ENCODE measurements at places on chromosomes 1 and 21. TPM values are rescaled to one million over a fixed set of nuclear protein-coding genes. Genes with fewer than 3 reads are reported as not detected.

Gene GRIK1
- not detected for total RNA-seq

Gene RIMKLA
- total RNA-seq = 8.8 TPM

Gene HRNR
- total RNA-seq = not detected

Gene ARMH1
- total RNA-seq = 8.7 TPM

Gene GSTM3
- 4.0 TPM for total RNA-seq

Gene NBPF10
- total RNA-seq = 2.8 TPM

Gene LCE5A
- total RNA-seq = not detected

Gene TMIGD3
- not detected for total RNA-seq

Gene HMGCS2
- total RNA-seq = not detected

Gene CELA3A
- not detected for total RNA-seq

Gene PRAMEF17
- total RNA-seq = not detected

Gene TNN
- not detected for total RNA-seq

Gene DCST2
- 0.57 TPM for total RNA-seq
